ENCODE measurements at places on chromosomes 12 and 14.

DNA sequence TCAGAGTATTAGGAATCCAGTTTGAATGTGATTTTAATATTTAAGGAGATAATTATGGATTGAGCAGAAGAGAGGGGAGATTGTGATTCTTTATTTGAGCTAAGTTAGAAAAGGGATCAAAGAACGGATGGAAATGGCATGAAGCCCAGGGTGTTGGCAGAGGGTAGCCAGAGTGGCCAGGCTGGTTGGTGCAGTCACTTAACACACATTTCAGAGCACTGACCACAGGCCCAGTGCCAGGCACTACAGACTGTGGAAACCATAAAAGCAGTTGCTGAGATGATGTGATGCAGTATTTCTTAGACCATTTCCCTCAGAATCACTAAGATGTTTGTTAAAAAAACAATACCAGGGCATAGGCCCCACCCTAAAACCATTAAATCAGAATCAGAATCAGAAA is 167.7 kb upstream of the AMIGO2 start:
- DNase-seq = no peak

- no peak for DNase-seq
These were observed 946.2 kb downstream of the BCL11B start for GRCh38 chr14:98325761-98326160.

- no peak for DNase-seq
These were observed 14.2 kb upstream of the MYO1A start for GRCh38 chr12:57063991-57064685.

GRCh38 chr14:74921987-74922751 is 891 bp downstream of the RPS6KL1 start:
- DNase-seq = no peak

GRCh38 chr12:93426412-93426805 is 15.3 kb downstream of the UBE2N start:
- no peak for DNase-seq
